Motor neuron (in vitro differentiated cells): ENCODE measurements at places on chromosomes 7 and 10. TPM values are rescaled to one million over a fixed set of nuclear protein-coding genes. Genes with fewer than 3 reads are reported as not detected.

Gene GPR37
- total RNA-seq: 1.3 and 1.6 TPM in 2 replicates

Gene SLC26A5
- not detected in 2 replicates for total RNA-seq

Gene PRR15
- 7.0 and 21.5 TPM in 2 replicates for total RNA-seq

Gene C10orf53
- total RNA-seq: 1.5 TPM in 1 of 2 replicates, not detected in the other

Gene GIMAP5
- total RNA-seq: 4.5 TPM in 1 of 2 replicates, not detected in the other

Gene PRKCQ
- 0.10 TPM in 1 of 2 replicates, not detected in the other for total RNA-seq

Gene DYDC2
- 1.2 and 2.3 TPM in 2 replicates for total RNA-seq

Gene CLDN12
- total RNA-seq: 49.0 and 55.1 TPM in 2 replicates

Gene PVRIG
- 4.1 and 6.4 TPM in 2 replicates for total RNA-seq

Gene CCT6A
- 141 and 142 TPM in 2 replicates for total RNA-seq

Gene COL17A1
- total RNA-seq: 0.14 and 0.38 TPM in 2 replicates

Gene HECW1
- 10.8 and 11.0 TPM in 2 replicates for total RNA-seq

Gene C10orf62
- 0.31 TPM in 1 of 2 replicates, not detected in the other for total RNA-seq
